ENCODE measurements at places on chromosomes 3 and 15.
A peak's percentile ranks its signal among the peaks of the same experiment; 100 is the strongest.

DNA sequence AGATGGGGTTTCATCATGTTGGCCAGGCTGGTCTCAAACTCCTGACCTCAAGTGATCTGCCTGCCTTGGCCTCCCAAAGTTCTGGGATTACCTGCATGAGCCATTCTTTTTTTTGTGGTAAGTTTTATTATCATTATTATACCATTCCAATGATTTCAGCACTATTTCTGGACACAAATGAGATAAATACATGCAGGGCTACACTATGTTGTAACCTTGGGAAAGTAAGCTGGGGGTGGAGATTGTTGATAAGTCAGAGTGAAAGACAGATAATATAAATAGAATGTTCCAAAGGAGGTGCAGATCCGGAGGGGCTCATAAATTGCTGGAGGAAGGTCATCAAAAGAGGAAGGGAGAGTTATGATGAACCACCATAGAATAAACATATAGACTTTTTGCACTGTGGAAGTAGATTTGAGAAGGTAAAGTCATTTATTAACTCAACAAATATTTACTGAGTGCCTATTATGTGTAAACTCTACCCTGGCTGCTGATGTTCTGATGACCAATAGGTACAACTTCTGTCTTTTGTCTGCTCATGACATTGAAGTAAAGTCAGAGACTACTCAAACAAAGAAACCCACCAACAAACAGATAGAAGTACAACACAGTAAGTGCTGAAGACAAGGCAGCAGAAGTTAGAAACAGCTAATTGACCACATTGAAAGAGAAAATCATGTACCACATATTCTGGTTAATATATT, 478.9 kb upstream of the GOLIM4 start:
- no peak for DNase-seq

GRCh38 chr3:117350371-117350770, 640.8 kb downstream of the TUSC7 start:
- no peak for DNase-seq

GRCh38 chr3:17013571-17013970, 128.8 kb downstream of the PLCL2 start:
- no peak for DNase-seq

- no peak for DNase-seq
These were observed 175.4 kb upstream of the CADPS start for GRCh38 chr3:63050548-63051177.

GRCh38 chr3:46594723-46595122, 17.6 kb upstream of the FAM240A start:
- DNase-seq = no peak

- no peak for DNase-seq
These were observed 48.9 kb upstream of the TCF12 start for GRCh38 chr15:56869573-56869972.

DNA sequence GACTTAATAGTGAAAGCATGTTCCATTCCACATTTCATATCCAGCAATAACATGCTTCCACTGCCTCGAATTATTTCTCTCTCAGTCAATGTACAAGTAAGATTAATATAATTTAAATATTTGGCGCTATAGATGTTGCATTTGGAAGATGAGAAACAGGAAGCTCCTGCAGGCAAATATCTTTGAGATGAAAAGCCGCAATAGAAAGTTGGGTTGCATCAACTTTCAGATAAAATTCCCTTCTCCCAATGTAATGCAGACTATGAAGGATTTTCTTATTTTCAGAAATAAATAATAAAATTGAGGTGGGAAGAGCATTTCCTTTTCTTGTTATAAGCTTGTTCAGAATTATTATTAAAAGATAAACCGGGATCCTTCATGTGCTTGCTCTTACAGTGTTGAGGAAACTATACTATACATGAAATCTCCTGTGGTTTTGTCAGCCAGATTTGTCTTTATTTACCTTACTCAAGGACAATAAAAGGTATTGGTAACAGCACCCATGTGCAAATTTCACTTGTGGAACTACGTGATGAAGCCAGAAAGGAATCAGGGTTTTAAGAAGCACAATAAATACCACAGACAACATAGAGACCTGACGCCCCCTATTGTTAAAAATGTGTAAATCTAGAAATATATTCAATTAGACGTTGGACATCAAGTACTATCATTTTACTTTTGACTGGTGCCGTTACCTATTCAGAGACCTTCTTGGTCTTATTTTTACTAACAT, 307.0 kb downstream of the ARPP21 start:
- DNase-seq = peak; percentile 11

- DNase-seq = no peak
These were observed 42.9 kb downstream of the PCSK6 start for GRCh38 chr15:101446518-101447167.

GRCh38 chr3:84724877-84725276, 233.9 kb upstream of the CADM2 start:
- no peak for DNase-seq

Measured in neuronal stem cell (in vitro differentiated cells).